Immature natural killer cell (primary cell): ENCODE measurements at places on chromosomes 6 and 20. TPM values are rescaled to one million over a fixed set of nuclear protein-coding genes. Genes with fewer than 3 reads are reported as not detected.

- peaks cover 11% of the 10 kb centered on the region for H3K27me3 ChIP-seq
- no peak overlapping the region for H3K27ac ChIP-seq
- H3K4me1 ChIP-seq: peaks cover 14% of the 10 kb centered on the region
- H3K4me3 ChIP-seq: no peak overlapping the region
Measured at GRCh38 chr6:143064951-143065683, 4.4 kb downstream of the AIG1 start.

- DNase-seq: no peak
- H3K4me1 ChIP-seq: no peaks in the 10 kb centered on the region
- H3K36me3 ChIP-seq: peaks cover 6% of the 10 kb centered on the region
- peaks cover 2% of the 10 kb centered on the region for H3K27me3 ChIP-seq
- H3K4me3 ChIP-seq: no peak overlapping the region
- no peak overlapping the region for H3K27ac ChIP-seq
Measured at GRCh38 chr6:55003719-55004430, 157.3 kb downstream of the FAM83B start.

Gene ULBP3
- polyA plus RNA-seq: 2.5 TPM

Gene NR2E1
- polyA plus RNA-seq: not detected
